ENCODE measurements at places on chromosomes 4 and X.

DNA sequence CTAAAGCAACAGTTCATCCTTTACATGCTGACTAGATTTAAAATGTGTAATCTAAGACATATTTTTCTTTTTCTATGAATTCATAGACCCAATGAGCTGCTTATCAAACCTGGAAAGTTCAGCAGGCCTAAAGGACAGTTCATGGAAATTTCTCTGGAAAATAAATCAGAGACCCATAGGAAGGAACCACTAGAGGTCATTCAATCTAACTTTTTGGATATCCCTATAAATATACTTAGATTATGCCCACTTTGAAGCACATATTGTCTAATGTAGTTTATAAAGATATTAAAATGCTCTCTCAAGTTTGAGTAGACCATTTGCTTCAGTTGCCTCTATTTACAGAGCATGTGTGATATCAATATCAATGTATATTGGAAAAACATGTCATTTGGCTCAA, 473.0 kb downstream of the FAT4 start:
- no peak for DNase-seq

- no peak for DNase-seq
These were observed 39.4 kb downstream of the PDE5A start for GRCh38 chr4:119589165-119589564.

- DNase-seq = no peak
These were observed 320.4 kb downstream of the HNRNPD start for GRCh38 chr4:82053396-82053795.

- DNase-seq = no peak
These were observed 641.1 kb downstream of the MID1IP1 start for GRCh38 chrX:39442332-39442731.

DNA sequence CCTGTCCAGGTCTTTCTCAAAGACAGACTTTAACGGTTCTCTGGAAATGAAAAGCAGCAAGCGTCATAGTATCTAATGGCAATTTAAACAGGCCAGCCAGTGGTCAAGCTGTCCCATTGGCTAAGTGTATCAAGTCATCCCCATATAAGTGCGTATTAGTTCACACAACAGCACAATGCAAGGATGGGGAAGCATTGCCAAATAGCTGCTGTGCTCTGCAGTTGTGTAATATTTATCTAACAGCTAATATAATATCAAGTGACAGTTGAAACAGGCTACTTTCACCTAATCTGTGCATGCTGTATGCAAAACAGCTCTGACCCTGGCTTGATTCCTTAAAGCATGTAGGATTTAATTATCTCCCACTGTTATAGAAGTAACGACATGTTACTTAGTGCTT, 134.8 kb upstream of the PPARGC1A start:
- DNase-seq = no peak
